Iris pigment epithelial cell (primary cell): ENCODE measurements at places on chromosomes 4 and X.

DNA sequence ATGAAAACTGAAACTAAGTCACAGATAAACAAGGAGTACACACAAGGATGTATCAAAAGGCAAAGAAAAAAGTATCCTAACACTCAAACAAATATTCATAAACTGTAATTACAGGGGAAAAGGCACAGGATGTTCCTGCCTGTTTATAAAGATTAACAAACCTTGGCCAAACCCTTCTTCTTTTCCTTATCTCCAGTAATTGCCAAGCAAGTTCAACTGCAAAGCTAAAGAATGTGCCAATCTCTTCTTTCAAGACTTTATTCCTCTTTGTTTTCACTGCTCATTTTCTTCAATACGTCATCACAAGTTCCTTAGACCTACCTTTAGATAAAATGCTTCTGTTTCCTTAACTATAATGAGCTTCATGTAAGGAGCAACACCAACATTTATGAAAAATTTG is 171.2 kb downstream of the AMELX start:
- peak; percentile 34 for DNase-seq

GRCh38 chr4:22202246-22202974 is 253.8 kb upstream of the KCNIP4 start:
- no peak for DNase-seq

GRCh38 chr4:120549011-120549570 is 373.4 kb downstream of the PRDM5 start:
- DNase-seq: no peak

- DNase-seq: no peak
Observed at GRCh38 chr4:8555716-8556115, 24.5 kb upstream of the GPR78 start.

GRCh38 chrX:139008185-139008584 is 296.7 kb upstream of the FGF13 start:
- no peak for DNase-seq

- no peak for DNase-seq
Observed at GRCh38 chrX:38601866-38602265, 40.5 kb downstream of the TSPAN7 start.
